ENCODE measurements at places on chromosomes 5 and 9.

DNA sequence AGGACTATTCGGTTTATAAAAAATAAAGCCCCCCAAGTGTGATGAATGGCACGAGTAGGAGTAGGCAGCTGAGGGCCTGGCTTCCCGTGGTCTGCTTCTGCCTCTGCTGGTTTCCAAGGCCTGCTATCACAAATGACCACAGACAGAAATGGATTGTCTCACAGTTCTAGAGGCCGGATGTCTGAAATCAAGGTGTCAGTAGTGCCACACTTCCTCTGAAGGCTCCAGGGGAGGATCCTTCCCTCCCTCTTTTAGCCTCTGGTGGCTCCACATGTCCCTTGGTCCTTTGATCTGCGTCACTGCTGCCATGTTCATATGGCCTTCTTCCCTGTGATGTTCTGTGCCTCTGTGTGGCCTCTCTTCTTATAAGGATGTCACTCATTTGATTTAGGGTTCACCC, 15.1 kb downstream of the PRKACG start:
- DNase-seq, result no peak

- DNase-seq, result no peak
Measured at GRCh38 chr5:35145691-35146317, 84.5 kb downstream of the PRLR start.

DNA sequence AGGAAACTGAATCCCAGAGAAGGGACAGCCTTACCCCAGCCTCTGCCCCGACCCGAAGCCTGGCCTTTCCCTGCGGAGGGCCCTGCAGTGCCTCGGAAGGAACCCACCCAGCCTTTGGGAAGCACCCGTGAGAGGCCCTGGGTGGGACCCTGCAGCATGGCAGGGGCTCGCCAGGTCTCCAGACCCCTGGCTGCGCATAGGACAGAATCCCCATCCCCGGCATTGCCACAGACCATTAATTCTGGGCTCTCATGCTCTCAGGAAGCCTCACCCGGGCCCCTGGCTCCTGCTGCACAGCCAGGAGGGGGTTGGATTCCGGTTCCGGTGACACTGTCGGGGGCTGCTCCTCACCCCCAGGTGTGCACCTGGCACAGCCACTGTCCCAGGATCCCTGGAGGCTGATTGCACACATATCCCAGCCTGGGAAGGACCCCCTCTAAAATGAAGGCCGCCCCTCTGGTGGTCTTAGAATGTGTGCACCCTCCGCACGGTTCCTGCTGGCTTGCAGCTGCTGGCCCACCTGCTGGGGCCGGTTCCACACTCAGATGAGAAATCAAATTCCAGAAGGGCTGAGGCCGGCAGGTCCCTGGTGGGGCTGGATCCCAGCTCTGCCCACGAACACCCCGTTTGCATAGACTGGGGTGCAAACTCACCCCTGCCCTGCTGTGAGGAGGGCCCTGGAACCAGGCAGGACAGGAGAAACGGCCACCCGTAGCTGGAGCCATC, 4.7 kb downstream of the EGFL7 start:
- DNase-seq, result no peak

GRCh38 chr9:92289708-92290390, 3.6 kb downstream of the IARS1 start:
- no peak for DNase-seq

DNA sequence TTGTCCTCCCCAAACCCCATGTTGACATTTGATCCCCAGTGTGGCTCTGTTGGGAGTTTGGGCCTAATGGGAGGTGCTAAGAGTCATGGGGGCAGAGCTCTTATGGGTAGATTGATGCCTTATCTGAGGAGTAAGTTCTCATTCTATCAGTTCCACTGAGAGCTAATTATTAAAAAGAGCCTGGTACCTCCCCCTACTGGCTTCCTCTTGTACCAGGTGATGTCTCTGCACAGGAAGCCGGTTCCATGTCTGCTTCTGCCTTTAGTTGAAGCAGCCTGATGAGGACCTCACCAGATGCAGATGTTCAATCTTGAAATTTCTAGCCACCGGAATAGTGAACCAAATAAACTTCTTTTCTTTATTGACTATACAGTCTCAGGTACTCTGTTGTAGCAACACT, 10.8 kb downstream of the GABRB2 start:
- no peak for DNase-seq

- DNase-seq, result no peak
Measured at GRCh38 chr9:83167126-83167525, 104.2 kb upstream of the RASEF start.

Measured in stimulated activated CD4-positive, alpha-beta T cell treated with anti-CD3 and anti-CD28 coated beads, Interleukin-4, amount 100 ng/mL, for 24 hours (primary cell).